ENCODE measurements at places on chromosomes 5 and 9. TPM values are rescaled to one million over a fixed set of nuclear protein-coding genes. Genes with fewer than 3 reads are reported as not detected.

CCDC180 gene
- total RNA-seq, result 1.2 TPM

SOHLH1 gene
- total RNA-seq, result not detected

GDA gene
- not detected for total RNA-seq

DNA sequence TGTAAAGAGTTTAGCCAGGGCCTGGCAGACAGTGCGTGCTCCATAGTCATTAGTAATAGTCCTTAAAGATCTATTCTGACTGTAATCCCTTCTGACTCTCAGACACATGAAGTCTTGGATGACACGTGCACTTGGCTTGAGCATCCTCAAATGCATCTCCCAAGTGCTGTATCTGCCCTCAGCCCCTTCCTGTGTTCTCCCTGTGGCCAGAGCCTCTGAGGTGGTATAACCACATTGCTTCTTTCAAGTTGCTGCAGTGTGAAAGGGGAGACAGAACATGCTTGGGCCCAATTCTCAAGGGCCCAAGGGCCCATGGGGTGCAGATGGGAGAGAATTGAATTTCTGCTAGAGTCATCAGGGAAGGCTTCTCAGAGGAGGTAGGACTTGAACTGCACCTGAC, 30.1 kb upstream of the HAND1 start:
- no peak for DNase-seq

DNA sequence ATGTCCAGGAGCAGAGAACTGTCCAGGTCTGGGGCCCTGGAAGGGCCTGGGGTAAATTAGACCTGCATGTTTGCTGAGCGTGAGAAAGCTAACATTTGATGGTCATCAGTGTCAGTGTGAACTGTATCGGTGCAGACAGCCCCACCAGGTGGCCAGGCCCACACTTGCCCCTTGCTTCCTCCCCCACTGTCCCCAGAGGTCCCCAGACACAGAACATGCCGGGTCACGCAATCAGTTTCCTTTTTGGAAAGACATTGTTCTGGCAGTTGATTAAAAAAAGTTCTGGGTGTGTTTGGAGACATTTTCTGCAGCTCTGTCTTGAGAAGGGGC, 1.5 kb downstream of the NKD2 start:
- no peak for DNase-seq

- no peak for DNase-seq
Observed at GRCh38 chr9:28801144-28801799, 1228.0 kb upstream of the C9orf72 start.

Data from OCI-LY7 (cell line).